ENCODE measurements at places on chromosomes 13 and 19.

GRCh38 chr19:34260771-34261173 is 6.4 kb downstream of the GARRE1 start:
- DNase-seq = no peak

DNA sequence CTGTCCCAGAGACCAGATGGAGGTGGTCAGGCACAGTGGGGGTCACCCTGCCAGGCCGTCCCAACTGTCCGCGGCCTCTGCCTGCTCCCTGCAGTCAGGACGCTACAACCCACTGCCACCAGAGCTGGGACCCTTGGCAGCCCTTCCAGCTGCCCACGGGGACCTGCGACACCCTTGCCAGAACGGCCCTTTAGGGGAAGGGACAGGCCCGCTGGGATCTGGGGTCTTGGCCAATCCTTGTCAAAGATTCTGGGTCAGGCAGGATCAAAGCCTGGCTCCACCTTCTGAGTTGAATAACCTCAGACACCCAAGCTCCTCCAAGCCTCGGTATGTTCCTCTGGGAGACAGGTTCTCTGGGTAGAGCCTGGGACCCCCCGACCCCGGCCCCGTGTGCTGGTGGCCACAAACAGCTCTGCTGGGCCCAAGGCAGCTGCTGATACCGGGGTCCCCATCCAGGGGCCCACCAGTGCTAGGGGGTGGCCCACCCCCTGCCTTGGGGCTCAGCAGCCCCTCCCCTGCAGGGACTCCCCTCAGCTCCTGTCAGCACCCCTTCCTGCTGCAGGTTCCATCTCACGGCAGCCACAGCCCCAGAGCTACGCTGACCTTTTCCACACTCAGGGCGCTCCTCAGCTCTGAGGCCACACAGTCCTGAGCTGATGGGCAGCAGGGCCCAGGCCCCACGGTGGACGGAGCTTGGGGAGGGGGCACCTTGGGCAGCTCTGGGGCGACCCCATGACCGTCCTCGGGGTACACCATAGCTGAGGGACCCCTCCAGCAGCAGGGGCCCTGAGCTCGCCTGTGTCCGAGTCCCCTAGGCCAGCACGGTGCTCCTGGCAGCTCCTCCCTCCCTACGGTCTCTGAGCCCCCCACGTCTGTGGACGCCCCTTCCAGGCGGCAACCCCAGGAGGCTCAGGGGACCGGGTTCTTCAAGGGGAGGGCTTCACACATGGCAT is 18.4 kb downstream of the SBNO2 start:
- no peak for DNase-seq

DNA sequence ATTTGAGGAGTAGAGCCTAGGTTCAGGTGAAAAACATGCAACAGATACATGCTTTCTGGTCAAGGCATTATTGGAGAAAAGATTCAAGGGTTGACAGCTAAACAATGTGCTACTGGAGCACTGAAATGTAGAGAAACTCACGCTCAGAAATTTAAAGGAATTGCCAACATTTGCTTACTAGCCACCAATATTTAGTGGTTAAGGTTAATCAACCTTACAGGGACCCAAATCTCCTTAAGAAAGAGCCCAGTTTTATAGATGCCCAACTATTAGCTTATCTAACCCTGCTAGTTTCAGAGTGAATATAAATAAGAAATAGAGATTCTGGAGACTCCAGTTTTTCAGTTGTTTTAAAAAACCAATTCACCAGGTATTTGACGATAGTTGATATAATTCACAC is 203.6 kb downstream of the DACH1 start:
- no peak for DNase-seq

DNA sequence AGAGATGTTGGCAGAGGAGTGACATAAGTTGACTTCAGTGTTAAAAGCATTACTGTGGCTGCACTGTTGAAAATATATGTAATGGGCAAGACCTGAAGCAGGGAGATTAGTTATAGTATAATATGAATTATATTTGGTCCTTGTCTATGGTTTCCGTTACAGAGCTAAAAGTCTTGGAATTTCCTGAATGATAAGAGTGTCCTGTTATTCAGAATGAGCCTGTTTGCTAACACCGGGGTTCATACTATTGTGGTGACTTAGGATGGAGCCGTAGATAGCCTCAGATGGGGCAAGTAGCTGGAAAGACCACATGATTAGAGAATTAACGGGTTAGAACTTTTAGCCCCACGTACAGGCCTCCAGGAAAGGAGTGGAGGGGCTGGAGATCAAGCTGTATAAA is 5.7 kb downstream of the USPL1 start:
- DNase-seq = no peak

DNA sequence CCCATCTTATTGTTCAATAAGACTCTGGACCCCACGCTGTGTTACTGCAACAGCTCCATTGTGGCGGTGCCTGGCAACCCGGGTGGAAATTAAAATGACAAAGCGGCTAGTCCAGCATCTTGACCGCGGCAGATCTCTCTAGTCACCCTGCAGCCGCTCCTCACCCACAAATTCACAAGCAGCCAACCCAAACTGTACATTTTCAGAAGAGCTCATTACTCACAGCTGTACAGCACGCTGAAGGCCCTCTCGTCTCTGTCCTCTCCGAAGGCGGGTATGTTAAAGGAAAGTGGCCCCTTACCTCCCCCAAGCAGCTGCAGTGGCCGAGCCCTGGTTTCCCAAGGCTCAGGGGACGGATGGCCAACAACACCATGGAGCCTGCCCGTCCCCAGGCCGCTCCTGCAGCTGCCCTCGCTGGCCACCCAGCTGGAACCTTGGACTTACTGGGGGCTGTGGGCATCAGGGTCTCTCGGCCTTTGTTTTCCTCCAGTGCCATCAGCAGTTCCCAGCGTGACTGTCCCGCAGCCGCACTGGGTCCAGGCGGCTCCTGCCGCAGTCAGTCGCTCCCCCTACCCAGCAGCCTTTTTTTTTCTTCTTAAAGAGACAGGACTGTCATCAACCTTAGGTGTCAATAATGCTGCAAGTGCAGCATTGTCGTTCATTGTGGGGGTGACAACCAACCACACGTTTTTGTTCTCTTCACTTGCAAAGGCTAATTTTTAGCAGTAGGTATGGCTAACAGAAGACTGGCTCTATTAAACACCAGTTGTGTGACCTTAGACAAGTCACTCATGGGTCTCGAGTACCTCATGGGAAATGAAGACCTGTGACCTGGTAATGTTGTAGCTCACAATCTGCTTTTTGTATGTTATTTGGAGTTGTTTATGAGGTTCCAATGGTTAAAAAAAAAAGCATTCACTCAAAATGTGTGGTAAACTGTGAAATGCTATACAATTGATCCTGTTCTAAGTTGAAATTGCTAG is at the start of gene SACS:
Gene SACS, minus strand, starts transcription at position 532 of the 983 bp plus-strand sequence. CDS start 22,463 bp downstream, outside the sequence.
- no peak for DNase-seq

DNA sequence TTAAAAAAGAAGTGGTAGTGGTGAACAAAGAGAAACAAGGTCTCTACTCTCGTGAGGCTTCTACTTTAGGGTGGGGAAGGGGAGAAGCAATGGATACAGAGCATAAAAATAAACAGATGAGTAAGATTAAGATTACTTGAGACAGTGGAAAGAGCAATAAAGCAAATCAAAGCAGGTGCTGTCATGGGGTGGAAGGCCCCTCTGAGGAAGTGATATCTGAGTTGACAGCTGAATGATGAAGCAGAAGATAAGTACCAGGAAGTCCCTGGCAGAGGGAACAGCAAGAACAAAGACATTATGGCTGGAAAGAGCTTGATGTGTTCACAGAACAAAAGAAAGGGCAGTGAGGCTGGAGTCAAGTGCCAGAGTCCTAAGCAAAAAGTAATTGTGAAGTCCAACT is 221.8 kb downstream of the ENOX1 start:
- DNase-seq = no peak

GRCh38 chr13:112790735-112791641 is 101.2 kb downstream of the ATP11A start:
- DNase-seq = no peak

DNA sequence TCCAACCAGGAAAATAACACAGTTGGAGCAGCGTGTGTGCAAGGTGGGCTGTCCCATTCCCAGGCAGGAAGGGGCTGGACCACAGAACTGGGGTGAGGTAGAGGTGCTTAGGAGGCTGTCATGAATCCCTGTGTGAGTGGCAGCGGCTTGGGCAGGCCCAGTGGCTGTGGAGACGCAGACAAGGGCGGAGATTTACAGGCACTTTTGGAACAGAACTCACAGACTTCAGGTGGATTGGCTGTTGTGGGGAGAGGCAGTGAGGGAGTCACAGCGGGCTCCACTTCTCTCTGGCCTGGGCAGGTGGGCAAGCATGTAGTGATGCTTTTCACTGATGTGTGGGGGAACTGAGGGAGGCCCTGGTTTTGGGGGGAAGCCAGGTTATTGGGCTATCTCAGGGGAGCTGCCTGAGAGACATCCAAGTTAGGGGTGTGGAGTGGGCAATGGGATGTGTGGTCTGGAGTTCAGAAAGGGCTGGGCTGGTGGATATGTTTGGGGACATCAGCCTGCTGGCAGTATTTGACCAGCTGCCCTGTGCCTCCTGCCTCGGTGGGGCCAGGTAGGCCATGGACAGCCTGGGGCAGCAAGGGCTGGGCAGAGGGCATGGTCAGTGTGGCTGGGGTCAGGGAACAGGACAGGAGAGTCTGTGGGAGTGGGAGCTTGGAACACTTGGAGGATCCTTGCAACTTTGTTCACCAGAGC is 27.0 kb upstream of the ZNF492 start:
- no peak for DNase-seq

- DNase-seq = no peak
Observed at GRCh38 chr13:50732712-50733111, 110.8 kb downstream of the DLEU7 start.

DNA sequence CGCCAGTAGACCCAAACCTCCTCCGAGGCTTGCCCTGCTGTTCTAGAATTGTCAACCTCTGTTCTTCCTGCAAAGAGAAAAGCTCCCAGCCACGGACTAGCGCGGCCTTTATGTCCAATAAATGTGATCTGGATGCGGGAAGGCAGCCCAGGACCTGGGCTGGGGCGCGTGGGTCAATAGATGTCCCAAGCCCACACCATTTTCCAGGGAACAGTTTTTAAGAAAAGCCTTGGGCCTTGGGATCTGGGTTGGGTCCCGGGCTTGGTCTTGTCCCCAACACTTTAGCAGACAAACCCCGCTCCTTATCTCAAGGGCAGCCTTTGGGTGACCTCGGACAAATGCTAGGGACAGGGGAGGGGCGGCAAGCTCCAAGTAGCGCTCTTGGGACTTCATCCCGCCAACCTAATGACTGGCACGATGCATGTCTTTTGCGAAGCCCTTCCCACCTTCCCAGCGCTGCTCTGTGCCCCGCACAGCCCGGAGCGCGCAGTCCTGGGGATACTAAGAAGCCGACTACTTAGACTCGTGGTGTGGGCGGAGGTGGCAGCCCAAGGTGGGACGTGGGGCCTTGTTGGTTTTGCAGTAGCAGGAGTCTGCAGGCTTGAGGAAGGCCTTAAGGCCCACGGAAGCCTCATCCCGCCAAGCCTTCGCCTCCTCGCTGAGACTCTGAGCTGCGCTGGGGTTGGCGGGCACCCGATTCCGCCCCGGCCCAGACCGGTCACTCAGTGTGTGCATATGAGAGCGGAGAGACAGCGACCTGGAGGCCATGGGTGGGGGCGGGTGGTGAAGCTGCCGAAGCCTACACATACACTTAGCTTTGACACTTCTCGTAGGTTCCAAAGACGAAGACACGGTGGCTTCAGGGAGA is 10.8 kb downstream of the SOX21 start:
- no peak for DNase-seq

DNA sequence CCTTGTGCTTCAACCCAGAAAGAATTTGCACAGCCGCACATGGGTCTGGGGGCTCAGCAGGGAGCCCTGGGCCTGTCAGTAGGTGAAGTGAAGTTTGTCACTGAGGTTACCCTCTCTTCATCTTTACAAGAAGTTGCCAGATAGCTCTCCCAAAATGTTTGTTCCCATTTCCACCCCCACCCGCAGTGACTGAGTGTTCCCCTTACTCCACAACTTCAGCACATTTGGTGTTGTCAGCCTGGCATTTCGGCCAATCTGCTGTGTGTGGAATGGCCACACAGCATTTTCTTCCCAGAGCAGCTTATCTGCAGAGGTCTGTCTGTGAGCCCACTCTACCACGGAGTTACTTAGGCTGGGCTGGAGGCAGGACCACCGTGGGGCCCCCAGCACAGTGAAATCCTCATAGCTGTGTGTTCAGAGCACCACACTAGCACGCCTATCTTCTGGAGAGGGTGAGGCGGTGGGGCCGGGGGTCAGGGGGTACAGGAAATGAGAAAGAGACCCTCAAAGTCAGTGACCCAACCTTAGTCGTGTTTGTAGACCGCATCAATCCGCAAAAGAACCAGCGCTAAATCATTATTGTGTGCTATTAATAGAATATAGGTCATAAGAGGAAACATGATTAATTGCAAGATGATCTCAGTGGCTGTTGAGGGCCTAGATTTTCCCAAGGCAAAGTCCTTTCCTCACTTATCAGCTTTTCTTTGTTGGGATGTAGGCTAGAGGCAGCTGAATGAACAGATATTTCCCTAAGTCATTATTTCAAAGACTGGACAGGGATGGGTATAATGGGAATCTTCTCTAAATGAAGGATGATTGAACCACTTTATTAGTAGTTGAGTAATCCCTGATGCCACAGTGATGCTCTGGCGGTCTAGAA is 116.0 kb downstream of the SIPA1L3 start:
- no peak for DNase-seq

DNA sequence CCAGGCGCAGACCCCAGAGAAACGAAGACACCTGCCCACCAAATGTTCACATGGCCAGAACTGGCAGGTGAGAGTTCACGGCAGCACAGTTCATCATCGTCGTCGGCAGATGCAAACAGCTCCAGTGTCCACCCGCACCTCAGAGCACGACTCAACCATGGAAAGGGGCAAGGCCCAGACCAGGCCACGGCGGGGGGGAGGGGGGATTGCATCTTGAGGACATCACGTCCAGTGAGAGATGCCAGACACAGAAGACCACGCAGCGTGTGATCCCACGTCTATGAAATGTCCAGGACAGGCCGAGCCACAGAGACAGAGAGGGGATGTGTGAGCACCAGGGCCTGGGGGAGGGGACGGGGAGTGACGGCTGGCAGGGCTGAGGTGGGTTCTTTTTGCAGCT is 7.3 kb downstream of the RNF126 start:
- DNase-seq = no peak

DNA sequence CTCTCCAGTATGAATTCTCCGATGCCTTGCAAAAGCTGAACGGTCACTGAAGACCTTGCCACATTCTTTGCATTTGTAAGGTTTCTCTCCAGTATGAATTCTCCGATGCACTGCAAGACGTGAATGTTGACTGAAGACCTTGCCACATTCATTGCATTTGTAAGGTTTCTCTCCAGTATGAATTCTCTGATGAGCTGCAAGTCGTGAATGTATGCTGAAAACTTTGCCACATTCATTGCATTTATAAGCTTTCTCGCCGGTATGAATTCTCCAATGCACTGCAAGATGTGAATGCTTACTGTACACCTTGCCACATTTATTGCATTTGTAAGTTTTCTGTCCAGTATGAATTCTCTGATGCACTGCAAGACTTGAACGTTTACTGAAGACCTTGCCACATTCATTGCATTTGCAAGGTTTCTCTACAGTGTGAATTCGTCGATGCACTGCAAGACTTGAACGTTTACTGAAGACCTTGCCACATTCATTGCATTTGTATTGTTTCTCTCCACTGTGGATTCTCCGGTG is 20.0 kb upstream of the ZNF841 start:
- DNase-seq = no peak

DNA sequence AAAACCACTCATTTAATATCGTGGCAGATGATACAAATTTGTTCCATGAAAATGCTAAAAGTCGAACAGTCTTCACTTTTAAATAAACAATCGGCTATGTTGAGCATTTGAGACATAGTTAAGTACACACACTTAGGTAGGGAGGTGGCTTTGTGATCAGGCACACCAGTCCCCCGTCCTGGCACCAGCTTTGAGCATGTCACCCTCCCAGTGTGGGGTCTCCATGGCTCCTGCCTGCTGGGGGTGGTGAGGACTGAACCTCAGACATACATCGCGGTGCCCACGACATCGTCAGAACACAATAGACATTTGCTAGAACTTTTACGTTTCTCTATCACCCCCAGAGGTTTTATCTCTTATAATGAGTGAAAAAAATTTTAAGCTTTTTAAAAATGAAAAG is 62.0 kb downstream of the RFX2 start:
- DNase-seq = no peak
